ENCODE measurements at places on chromosomes 5 and 9. TPM values are rescaled to one million over a fixed set of nuclear protein-coding genes. Genes with fewer than 3 reads are reported as not detected.

Gene AQP7
- 8.4 TPM for total RNA-seq

Gene PCDHGC4
- 7.9 TPM for total RNA-seq

Gene SMIM33
- total RNA-seq: not detected

Gene ORM2
- not detected for total RNA-seq

Gene SLC46A2
- total RNA-seq: not detected

Gene CER1
- total RNA-seq: not detected

Gene GZMA
- total RNA-seq: 0.51 TPM

Gene HTR1A
- total RNA-seq: not detected

Gene FGF1
- 8.7 TPM for total RNA-seq

Gene PTBP3
- total RNA-seq: 32.1 TPM

Gene BRINP1
- total RNA-seq: 0.31 TPM

Gene IL4
- total RNA-seq: not detected

Gene MCIDAS
- not detected for total RNA-seq
